ENCODE measurements at places on chromosomes 16 and 17.

DNA sequence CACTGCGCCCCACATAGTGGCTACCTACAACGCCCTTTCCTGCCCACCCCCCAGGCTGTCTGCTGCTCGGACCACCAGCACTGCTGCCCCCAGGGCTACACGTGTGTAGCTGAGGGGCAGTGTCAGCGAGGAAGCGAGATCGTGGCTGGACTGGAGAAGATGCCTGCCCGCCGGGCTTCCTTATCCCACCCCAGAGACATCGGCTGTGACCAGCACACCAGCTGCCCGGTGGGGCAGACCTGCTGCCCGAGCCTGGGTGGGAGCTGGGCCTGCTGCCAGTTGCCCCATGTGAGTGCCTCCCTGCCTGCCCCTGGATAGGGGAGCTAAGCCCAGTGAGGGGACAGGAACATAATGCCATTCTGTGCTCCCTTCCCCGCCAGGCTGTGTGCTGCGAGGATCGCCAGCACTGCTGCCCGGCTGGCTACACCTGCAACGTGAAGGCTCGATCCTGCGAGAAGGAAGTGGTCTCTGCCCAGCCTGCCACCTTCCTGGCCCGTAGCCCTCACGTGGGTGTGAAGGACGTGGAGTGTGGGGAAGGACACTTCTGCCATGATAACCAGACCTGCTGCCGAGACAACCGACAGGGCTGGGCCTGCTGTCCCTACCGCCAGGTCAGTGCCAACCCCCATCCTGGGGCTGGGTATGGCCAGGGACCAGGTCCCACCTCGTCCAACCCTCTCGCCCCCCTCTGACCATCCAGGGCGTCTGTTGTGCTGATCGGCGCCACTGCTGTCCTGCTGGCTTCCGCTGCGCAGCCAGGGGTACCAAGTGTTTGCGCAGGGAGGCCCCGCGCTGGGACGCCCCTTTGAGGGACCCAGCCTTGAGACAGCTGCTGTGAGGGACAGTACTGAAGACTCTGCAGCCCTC, 7.1 kb downstream of the GRN start:
- no peak for DNase-seq

DNA sequence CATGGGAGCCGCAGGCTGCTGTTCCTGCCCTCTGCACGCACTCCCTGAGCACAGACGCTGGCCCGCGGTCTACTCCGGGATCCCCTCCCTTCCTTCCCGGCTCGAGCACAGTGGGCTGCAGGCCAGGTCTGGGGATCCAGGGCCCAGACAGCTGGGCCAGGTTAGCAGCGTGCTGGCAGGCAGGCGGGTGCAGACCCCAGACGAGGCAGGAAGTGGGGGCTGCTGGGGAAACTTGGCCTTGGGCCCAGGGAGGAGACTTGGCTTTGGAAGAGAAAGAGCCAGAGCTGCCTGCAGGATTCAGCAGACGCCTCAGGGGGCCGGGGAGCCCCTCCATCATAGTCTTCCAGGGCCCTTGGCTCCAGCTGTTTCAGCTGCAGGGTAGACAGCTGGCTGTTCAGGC, 30.2 kb upstream of the ABCC3 start:
- DNase-seq, result no peak

GRCh38 chr17:70172449-70172848, 3.1 kb downstream of the KCNJ2 start:
- DNase-seq, result no peak

- DNase-seq, result no peak
Measured at GRCh38 chr16:69424935-69425784, 741 bp downstream of the CYB5B start.

- DNase-seq, result no peak
Measured at GRCh38 chr17:77503293-77503655, 362.5 kb downstream of the SEC14L1 start.

- no peak for DNase-seq
Measured at GRCh38 chr16:603933-604332, 14.1 kb downstream of the RAB40C start.

DNA sequence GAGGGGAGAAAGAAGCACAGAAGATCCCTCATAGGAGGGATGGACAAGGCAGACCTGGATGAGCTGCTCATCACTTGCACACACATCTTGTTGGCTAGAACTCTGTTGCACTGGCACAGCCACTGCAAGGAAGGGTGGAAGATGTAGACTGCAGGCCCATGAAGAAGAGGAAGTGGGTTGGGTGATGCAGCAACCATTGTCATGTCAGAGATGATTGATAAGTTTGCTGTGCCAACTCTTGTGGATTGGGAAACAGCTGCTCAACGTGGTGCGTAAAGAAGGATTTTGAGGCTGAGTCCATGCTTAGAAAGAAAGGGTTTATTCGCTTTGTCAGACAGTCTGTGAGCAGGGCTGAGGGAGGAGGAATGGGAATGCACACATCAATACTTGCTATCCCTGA, 161.4 kb upstream of the MPHOSPH6 start:
- DNase-seq, result no peak

DNA sequence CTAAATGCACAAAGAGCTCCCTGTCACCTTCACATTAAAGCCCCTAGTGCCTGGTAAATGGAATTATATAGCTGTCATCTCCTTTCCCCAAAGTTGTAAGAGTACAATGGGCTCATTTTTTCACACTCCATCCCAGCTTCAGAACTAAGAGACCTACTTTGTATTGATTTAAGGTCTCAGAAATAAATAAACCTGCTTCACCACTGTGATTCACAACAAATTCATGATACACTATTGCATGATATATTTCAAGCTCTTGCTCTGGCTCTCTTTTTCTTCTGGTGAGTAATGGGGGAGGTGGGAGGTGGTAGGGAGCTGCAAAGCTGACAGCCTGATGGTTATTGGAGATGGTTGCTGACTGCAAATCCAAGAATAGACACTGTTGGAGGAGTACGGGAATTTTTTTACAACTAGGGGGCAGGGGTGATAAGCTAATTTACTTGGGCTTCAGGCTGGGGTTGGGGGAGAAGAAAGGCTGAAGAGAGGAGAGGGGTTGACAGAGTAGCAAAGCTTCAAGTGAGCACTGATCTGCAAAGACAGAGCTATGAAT, 189.9 kb downstream of the AATF start:
- DNase-seq, result no peak

GRCh38 chr16:73069581-73070262, 21.8 kb upstream of the ZFHX3 start:
- DNase-seq, result no peak
